Cortex of kidney (tissue), 1 donor: ENCODE measurements at places on chromosomes 5 and 9.

GRCh38 chr5:163407034-163407655 lies 30.2 kb upstream of the CCNG1 start:
- DNase-seq, result no peak

- no peak for DNase-seq
Measured at GRCh38 chr5:67731886-67732285, 483.7 kb upstream of the PIK3R1 start.

GRCh38 chr9:106726070-106726815 lies 136.7 kb upstream of the ZNF462 start:
- no peak for DNase-seq

GRCh38 chr5:147904110-147904509 lies 2.2 kb downstream of the C5orf46 start:
- no peak for DNase-seq

- no peak for DNase-seq
Measured at GRCh38 chr9:103798620-103799019, 295.5 kb upstream of the SMC2 start.

- no peak for DNase-seq
Measured at GRCh38 chr9:137688725-137689124, 69.9 kb downstream of the EHMT1 start.

DNA sequence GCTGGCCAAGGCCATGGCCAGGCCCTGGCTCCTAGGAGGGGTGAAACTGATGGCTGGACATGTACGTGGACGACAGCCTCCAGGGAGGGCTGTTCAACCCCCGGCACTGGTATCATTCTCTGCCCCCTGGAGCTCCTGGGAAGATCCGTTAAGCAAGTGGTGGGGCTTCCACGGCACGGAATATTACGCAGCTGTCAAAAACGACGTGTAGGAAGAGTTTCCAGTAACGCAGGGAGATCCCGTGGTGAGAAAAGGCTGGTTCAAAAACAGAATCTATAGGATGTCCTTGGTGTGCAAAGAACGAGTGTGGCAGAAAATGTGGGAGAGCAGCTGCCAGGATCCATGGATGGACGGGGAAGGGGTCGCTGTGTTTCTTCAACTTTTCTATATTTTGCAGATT lies 36.3 kb upstream of the TMEM250 start:
- DNase-seq, result no peak

DNA sequence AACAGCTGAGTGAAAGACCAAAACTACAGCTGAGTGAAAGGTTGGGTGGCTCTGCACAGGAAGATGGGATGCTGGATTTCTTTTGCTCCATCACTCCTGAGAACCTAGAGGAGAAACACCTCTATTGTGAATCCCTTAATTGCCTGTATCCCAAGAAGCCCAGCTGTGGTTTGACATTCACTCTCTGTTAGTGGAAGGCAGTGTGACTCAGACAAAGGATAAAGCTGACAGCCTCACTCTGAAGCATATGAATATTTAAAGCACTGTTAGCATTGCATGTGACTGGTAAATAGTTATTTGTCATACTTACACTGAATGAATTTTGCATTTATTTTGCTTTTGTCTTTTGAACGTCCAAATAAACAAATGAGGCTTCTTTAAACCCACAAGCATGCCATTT lies 367.1 kb upstream of the RIOK2 start:
- DNase-seq, result no peak

DNA sequence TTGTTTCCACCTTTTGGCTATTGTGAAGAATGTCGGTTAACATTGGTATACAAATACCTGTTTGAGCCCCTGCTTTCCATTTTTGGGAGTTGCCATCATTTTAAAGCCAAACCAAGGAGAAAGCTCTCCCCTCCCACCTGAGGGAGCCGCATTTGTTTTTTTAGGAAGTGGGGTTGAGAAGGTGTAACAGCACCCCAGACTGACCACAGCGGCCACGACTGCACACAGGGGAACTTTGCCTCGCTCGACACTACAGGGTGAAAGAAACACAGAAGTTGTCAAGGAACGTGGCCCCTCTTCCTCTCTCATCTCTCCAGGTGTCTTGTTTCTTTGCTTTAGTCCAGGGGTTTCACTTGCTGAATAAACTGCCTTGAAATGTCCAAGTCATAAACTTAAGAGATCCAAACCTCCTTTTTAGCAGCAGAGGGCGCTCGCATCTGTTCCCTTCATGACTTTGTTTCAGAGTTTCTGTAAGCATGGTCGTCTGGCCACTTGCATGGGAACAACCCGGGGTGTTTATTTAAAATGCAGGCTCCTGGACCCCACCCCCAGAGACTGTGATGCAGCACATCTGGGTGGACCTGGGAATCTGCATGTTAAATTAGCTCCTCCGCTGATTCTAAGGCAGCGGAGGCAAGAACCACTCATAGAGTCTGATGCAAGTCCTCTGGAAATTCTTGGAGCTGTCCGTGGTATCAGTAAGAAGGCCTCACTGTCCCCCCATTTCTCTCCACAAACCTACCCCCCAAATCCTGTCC lies 2.1 kb upstream of the TTLL11 start:
- DNase-seq, result no peak

DNA sequence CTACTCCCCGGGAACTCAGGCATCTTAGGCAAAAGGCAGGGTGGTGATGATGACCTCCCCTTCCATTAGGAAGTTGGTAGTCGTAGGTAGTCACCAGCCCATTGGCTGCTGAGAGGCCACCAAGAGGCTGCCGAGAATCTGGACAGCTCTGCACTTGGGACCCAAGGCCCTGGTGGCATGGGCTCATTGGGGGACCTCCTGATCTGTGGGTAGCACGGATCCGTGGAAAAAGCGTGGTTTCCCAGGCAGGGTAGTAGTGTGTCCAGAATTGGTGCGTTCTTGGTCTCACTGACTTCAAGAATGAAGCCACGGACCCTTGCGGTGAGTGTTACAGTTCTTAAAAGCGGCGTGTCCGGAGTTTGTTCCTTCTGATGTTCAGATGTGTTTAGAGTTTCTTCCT lies 158.8 kb downstream of the CNTLN start:
- DNase-seq, result no peak

DNA sequence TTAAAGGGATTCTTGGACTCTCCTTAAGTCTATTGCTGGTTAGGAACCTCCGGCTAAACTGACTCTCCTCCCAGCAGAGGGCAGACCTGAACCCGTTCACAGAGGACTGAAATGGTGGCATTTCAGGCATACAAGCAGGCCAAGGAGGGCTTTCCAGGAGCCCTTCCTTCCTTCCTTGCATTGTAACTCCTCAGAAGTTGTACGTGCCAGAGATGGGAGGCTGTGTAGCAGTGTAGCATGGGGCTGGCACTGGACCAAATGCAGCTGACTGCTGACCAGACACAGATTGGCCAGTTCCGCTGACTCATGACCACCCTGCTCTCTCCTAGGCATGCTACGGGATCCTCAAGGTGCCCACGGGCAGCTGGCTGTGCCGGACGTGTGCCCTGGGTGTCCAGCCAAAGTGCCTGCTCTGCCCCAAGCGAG lies 36.4 kb downstream of the JADE2 start:
- DNase-seq, result no peak

DNA sequence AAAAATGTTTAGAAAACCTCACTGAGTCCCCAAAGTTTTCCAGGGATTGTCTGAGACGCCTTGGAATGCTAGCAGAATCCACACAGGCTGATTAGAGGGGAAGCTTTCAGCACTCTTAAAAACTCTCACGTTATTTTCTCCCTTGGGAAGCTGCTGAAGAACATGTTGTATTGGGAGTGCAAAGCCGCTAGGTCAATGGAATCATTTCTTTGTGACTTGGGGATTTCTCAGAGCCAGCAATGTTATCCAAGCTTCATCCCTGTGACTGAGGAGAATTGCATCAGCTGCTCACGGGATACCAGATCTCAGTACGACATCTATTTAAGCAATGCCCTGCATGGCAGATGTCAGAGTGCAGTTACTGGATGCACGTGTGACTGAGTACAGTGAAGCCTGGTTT lies 426.4 kb upstream of the MPDZ start:
- DNase-seq, result no peak

DNA sequence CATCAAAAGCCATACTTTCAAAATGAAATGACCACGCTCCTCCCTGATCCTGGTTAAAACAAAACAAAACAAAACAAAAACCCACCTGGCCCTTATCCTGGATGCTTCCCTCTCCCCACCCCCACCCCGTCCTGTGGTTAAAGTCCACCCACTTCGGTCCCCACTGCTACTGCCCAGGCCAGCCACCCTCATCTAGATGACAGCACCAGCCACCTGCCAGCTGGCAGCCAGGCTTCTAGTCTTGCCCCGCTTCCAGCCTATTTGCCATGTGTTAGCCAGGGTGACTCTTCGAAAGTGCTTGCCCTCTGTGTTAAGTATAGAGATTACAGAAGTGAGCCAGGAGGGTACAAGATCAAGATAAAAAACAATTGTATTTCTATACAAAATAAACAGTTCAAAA lies 27.5 kb upstream of the NCS1 start:
- no peak for DNase-seq

DNA sequence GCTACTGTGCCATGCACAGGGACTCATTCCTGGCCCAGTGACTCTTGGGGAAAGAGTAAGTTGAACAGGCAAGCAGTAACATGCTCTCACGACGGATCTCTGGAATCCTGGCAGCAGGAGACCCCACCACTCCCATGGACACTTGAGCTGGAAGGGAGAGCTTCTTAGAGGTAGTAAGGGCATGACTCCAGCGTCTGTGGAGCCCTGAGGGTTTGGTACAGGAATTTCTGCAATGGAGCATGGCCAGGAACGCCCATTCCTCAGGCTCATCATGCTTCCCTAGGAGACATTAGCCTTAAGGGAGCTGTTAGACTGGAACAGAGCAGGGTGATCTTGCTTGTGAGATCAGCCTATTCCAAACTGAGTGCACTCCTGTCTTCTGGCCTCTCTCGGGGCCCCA lies 212.9 kb downstream of the MAT2B start:
- DNase-seq, result no peak

GRCh38 chr5:80399526-80400239 lies 8.2 kb upstream of the ZFYVE16 start:
- no peak for DNase-seq

GRCh38 chr9:37747271-37747753 lies 6.3 kb upstream of the TRMT10B start:
- no peak for DNase-seq

DNA sequence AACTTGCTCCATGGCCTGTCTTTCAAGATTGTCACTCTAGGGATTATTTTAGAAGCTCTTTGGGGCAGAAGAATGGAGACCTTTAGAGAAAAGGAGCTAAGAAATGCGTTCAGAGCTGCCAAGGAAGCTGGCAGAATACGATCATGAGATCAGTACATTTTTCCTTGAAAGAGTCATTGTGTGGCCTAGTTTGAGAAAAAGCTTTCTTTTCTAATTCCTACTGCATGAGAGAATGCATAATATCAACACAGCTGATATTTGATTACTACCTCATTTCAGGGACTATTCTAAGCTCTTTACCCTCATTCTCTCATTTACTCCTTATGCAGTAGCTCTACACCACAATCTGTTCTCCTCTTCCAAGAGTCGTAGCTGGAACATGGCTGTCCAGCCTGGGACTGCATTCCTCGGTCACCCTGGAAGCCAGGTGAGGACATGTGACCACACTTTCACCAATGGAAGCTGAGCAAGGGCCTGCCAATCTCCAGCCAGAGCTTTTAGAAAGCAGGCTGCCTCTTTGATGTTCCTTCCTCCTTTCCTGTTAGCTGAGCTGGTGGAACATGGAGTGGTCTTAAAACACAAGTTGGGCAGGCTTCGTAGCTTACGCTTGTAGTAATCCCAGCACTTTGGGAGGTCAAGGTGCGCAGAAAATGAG lies 99.3 kb upstream of the LHFPL2 start:
- no peak for DNase-seq

- DNase-seq, result no peak
Measured at GRCh38 chr5:6326776-6327175, 51.6 kb downstream of the MED10 start.

GRCh38 chr5:134236318-134236717 lies 10.4 kb upstream of the PPP2CA start:
- no peak for DNase-seq

- no peak for DNase-seq
Measured at GRCh38 chr5:33829430-33829829, 62.4 kb downstream of the ADAMTS12 start.

DNA sequence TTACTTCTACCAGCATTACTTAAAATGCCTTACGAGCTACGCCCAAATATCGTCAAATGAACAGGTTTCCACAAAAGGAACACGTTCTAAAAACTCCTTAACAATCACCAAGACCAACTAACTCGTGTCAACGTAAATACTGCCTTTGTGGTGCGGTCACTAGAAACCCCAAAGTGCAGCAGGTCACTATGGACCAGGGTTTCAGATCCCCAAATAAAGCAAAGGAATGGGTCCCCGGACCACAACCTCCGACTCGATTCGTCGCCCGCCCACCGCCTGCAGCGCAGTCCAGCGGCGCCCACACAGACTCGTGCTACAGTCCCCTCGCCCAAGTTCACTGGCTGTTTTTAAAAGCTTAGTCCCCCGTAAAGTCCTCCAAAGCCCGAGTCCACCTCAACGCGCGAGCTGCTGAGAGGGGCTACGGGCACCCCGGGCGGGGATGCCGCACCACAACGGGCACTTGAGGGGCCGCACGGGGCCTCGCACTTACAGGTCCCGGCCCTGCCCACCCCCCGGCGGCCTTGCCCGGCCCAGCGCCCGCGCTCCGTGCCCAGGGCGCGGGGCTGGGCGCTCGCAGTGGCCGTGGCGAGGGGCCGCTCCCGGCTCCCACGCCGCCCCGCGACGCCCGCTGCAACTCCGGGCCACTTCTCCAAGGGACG lies 1.1 kb downstream of the NFIB start:
- DNase-seq, result no peak

DNA sequence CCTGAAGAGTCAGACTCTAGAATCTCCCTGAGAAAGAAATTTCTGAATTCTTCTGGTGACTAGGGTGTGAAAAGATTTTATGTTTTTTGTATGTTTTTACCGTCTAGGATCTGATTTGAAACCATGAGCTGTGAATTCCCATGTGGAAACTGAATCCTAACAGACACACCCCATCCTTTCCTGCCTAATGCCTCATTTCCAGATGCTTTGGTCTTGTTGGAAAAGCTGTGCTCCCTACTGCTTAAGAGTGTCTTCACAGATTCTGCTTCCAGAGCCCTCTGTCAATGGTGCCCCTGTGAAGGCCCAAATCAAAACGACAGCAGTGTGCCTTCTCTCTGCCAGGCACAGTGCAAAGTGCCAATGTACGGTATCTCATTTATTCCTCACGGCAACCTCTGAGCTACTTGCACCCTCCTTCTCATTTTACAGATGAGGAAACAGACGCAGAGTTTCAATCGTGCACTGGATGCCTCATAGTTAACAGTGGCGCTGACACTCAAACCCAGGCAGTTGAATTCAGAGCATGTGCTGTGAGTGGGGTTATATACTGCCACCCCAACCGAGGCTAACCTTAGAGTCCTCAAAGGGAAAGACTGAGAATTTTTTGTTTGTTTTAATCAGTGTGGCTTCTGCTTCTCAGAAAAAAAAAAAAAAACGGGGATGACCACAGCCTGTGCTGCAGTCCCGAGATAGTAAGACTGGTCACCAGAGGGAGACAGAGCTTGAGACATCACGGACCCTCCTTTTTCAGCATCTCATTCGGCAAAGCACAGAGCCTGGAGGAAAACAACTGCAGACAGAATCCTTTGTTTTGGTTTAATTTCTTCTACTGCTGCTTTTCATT lies 188.4 kb downstream of the SNCAIP start:
- DNase-seq, result no peak

GRCh38 chr9:79120941-79121340 lies 450.8 kb upstream of the TLE4 start:
- no peak for DNase-seq
